Mesenchymal stem cell (in vitro differentiated cells and primary cell): ENCODE measurements at places on chromosomes 1 and 21.

DNA sequence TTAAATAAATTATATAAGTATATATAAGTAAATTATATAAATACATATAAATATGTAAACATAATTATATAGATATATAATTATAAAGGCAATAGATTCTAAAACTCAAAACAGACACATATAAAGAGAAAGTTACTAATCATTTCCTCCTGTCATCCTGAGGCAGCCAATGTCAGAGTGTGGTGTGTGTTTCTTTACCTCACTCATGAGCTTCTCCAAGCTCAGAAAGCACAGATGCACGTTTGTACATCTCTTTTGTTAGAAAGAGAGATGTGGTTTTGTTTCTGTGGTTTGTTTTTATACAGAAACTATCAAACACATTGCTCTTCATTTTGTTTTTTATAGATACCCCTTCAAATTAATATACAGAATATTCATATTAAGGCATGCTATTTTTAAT lies 594.8 kb downstream of the USP25 start:
- H3K4me1 ChIP-seq: no peaks in the 10 kb centered on the region
- H3K36me3 ChIP-seq: no peaks in the 10 kb centered on the region
- no peaks in the 10 kb centered on the region for H3K27me3 ChIP-seq

GRCh38 chr1:3971981-3972380 lies 71.9 kb upstream of the C1orf174 start:
- no peaks in the 10 kb centered on the region for H3K4me1 ChIP-seq
- no peak overlapping the region for H3K4me3 ChIP-seq
- H3K27ac ChIP-seq: no peak overlapping the region
- no peaks in the 10 kb centered on the region for H3K27me3 ChIP-seq

- H3K27me3 ChIP-seq: no peaks in the 10 kb centered on the region
- H3K4me1 ChIP-seq: peaks cover 2% of the 10 kb centered on the region
- no peak overlapping the region for H3K4me3 ChIP-seq
- H3K27ac ChIP-seq: no peak overlapping the region
- DNase-seq: no peak
Observed at GRCh38 chr1:12426030-12426429, 192.0 kb downstream of the DHRS3 start.

DNA sequence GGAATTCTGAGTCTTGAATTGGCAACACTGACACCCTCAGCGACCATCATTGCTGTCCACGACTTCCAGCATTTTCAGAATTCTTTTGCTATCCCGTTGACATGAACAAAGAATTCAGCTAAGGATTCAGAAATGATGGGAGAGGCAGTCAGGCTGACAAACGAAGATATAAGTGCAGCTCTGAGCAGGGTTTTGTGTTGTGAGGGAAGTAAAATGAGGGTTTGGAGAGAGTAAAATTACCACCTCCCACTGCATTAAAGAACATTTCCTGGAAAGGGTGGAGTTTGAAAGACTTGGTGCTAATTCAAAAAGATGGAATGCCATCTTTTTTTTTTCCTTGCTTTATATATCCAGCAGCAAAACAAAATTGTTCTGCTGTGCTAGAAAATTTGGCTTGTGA lies 4.9 kb upstream of the ELK4 start:
- no peak overlapping the region for H3K27ac ChIP-seq
- DNase-seq: no peak
- no peak overlapping the region for H3K4me3 ChIP-seq
- H3K4me1 ChIP-seq: no peaks in the 10 kb centered on the region
- H3K27me3 ChIP-seq: peaks cover 3% of the 10 kb centered on the region

GRCh38 chr1:89563957-89564604 lies 39.5 kb downstream of the LRRC8B start:
- H3K36me3 ChIP-seq: no peaks in the 10 kb centered on the region
- DNase-seq: no peak
- no peak overlapping the region for H3K4me3 ChIP-seq
- H3K27me3 ChIP-seq: no peaks in the 10 kb centered on the region

- H3K36me3 ChIP-seq: peaks cover 61% of the 10 kb centered on the region
- H3K27ac ChIP-seq: no peak overlapping the region
- no peak for DNase-seq
- H3K4me3 ChIP-seq: no peak overlapping the region
- no peaks in the 10 kb centered on the region for H3K27me3 ChIP-seq
- no peaks in the 10 kb centered on the region for H3K4me1 ChIP-seq
Observed at GRCh38 chr1:151267760-151268159, 13.2 kb downstream of the PSMD4 start.

- no peak overlapping the region for H3K4me3 ChIP-seq
- no peak for DNase-seq
- no peak overlapping the region for H3K27ac ChIP-seq
- H3K4me1 ChIP-seq: peaks cover 4% of the 10 kb centered on the region
- H3K27me3 ChIP-seq: peaks cover 34% of the 10 kb centered on the region
- no peaks in the 10 kb centered on the region for H3K36me3 ChIP-seq
Observed at GRCh38 chr1:6130036-6130435, 50.1 kb downstream of the CHD5 start.

DNA sequence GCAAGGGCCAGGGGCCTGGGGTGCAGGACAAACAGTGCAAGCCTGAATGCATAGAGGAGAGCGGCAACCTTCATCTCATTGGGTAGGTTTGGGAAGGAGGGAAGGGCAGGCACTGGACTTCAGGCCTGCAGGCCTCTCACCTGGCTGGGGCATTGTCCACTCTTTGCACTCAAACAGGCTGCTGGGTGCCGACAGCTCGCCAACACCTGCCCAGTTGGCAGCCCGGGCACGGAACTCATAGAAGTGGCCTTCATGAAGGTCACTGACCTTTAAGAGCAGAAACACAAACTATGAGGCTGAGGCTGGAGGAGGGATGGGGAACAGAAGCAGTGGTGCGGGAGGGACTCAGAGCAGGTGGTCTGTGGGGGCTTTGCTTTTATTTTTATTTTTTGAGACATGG lies 30.7 kb downstream of the MYOM3 start:
- no peak overlapping the region for H3K4me3 ChIP-seq
- H3K4me1 ChIP-seq: no peaks in the 10 kb centered on the region
- DNase-seq: no peak
- no peak overlapping the region for H3K27ac ChIP-seq
- no peaks in the 10 kb centered on the region for H3K36me3 ChIP-seq
- H3K27me3 ChIP-seq: peaks cover 33% of the 10 kb centered on the region

GRCh38 chr1:47578026-47578720 lies 140.3 kb downstream of the FOXD2 start:
- peaks cover 65% of the 10 kb centered on the region for H3K27me3 ChIP-seq
- peak; percentile 15 for DNase-seq
- H3K4me3 ChIP-seq: no peak overlapping the region
- H3K27ac ChIP-seq: no peak overlapping the region
- no peaks in the 10 kb centered on the region for H3K36me3 ChIP-seq
- peaks cover 1% of the 10 kb centered on the region for H3K4me1 ChIP-seq

GRCh38 chr21:14569868-14570267 lies 23.8 kb upstream of the SAMSN1 start:
- no peaks in the 10 kb centered on the region for H3K36me3 ChIP-seq
- no peak overlapping the region for H3K27ac ChIP-seq
- DNase-seq: no peak
- no peaks in the 10 kb centered on the region for H3K27me3 ChIP-seq

- H3K27ac ChIP-seq: no peak overlapping the region
- H3K4me1 ChIP-seq: peaks cover 6% of the 10 kb centered on the region
- peak; percentile 60 for DNase-seq
- H3K36me3 ChIP-seq: no peaks in the 10 kb centered on the region
- no peaks in the 10 kb centered on the region for H3K27me3 ChIP-seq
Observed at GRCh38 chr1:58874757-58875755, 91.2 kb upstream of the JUN start.

DNA sequence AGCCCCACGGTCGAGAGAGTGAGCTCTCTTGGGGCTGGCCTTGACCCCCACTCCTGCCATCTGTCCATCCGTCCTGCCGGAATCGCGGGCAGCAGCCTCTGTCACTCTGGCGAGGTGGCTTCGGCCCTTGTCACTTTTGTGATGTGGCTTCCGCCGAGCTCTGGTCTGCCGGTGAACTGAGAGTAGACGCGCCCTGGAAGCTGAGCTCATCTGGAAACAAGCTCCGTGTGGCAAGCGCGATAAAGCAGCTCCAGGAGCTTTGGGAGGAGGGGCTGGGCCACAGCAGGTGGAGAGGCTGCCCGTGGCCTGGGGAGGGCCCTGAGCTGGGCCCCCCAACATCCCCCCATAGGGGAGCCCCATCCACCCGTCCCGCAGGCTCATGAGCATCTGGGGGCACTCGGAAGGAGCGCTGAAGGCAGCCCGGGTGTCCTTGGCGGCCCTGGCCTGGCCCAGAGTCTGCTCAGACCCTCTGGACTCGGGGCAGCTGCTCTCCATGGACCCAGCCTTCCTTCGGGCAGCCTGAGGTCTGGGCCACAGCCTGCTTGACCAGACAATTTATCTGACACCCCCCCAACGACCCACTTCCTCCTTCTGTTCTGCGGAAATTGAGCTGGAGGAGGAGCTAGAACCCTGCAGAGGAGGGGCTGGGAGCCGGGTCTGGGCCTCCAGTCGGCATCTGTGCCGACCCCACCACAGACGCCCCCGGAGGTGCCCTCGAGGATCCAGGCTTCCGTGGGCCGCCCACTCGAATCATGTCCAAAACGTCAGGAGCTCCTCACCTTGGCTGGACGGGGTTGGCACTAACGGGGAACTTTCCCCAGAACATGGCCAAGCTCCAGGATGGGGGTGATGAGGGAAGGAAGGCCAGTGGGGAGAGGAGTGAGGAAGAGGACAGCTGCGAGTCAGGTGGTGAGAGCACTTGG lies 59.1 kb downstream of the SLC19A1 start:
- no peak for DNase-seq
- peaks cover 89% of the 10 kb centered on the region for H3K36me3 ChIP-seq
- no peak overlapping the region for H3K27ac ChIP-seq
- H3K4me3 ChIP-seq: no peak overlapping the region

- H3K36me3 ChIP-seq: no peaks in the 10 kb centered on the region
- no peak overlapping the region for H3K4me3 ChIP-seq
- H3K27ac ChIP-seq: no peak overlapping the region
- DNase-seq: peak; percentile 90
Observed at GRCh38 chr1:94335950-94336349, 82.2 kb upstream of the ABCD3 start.
